Calu3 (cell line): ENCODE measurements at places on chromosomes 2 and 18. TPM values are rescaled to one million over a fixed set of nuclear protein-coding genes. Genes with fewer than 3 reads are reported as not detected.

DNA sequence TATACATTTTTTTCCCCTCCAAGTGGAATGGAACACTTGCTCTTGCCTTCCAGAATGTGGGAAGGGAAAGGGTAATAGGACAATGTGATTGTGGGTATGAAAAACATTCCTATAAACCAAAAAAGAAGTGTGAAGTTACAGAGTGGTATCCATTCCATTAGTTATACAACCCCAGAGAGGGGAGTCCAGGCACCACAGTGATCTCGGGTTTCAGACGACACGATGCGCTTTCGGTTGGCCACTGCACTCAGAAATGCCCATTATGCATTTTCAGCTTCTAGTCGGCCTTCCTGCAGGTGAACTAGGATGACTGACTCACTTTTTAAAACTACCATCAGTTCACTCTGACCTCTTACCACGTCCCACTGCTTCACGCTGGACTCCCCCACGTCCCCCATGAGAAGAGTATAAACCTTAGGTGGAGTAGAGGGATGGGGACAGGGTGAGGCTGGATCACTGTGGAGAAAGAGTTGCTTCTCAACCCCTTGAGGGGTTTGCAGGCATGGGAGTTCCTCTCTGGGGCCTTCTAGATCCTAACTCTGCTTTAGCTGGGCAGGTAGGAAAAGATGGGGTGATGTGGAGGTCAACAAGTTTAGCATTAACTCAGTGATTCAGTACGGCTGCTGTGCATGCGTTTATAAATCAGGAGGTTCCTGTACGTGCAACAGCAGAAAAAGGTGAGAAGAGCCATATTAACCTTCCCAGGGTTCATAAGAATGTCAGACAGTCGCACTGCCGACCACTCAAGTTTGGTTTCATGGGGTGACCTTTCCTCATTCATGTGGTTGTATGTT lies 50.5 kb downstream of the ZNF532 start:
- H3K4me3 ChIP-seq: peak overlapping the region; percentile 59
- DNase-seq: peak; percentile 71
- peaks cover 65% of the 10 kb centered on the region for H3K4me1 ChIP-seq
- peak overlapping the region; percentile 78 for H3K27ac ChIP-seq
- peaks cover 62% of the 10 kb centered on the region for H3K36me3 ChIP-seq

The CDH2 gene
- total RNA-seq: 1.5 and 2.3 TPM in 2 replicates

The AOX1 gene
- total RNA-seq: 0.22 and 0.45 TPM in 2 replicates

The MATN3 gene
- 2.3 and 3.4 TPM in 2 replicates for total RNA-seq

The CASP8 gene
- total RNA-seq: 67.1 and 87.6 TPM in 2 replicates

The DES gene
- total RNA-seq: not detected in 2 replicates

The SULT1C4 gene
- total RNA-seq: not detected in 2 replicates

DNA sequence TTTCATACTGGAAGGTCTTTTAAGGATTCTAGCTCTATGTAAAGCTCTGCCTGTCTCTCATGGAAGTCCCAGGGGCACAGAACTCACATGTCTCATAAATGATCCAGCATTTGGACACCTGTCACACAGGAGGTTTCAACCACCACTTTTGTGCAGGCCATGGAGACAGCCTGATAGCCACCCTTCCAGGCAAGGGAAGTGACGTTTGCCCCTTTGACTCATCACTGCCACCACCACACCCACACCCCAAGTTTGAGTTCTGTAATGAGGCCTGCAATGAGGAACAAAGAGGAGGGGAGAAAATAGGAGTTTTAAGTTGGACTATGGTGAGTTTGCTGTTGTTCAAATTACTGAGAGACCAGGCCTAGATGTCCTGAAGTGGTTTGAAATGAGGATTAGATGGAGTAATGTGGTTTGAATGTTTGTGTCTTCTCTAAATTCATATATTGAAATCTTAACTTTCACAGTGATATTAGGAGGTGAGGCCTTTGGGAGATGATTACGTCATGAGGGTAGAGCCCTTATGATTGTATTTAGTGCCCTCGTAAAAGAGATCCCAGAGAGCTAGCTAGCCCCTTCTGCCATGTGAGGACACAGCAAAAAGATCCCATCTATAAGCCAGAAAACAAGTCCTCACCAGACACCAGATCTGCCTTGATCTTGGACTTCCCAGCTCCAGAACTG lies 175.3 kb upstream of the EPHA4 start:
- no peak overlapping the region for H3K27ac ChIP-seq
- no peaks in the 10 kb centered on the region for H3K4me1 ChIP-seq
- H3K36me3 ChIP-seq: no peaks in the 10 kb centered on the region
- no peaks in the 10 kb centered on the region for H3K27me3 ChIP-seq
- no peak overlapping the region for H3K4me3 ChIP-seq

The C2orf42 gene
- total RNA-seq: 11.6 and 20.2 TPM in 2 replicates

DNA sequence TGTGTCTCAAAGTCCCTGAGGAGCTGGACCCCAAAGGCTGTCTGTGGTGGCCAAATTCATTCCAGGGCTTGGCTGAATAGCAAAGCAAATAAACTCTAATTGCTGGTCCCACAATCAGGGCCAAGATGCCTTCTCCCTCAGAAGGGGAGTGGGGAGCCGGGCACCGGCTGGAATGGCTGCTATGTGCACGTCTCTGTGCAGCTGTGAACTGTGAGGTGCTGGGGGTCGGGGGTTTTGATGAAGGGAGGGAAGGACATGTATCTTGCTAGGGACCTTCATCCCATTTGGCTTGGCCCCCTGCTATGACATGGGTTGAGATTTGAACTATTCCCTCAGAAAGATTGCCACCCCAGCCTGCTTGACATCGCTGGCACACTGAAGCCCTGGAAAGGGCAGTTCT lies 60.4 kb downstream of the CIB4 start:
- H3K27ac ChIP-seq: no peak overlapping the region
- peaks cover 6% of the 10 kb centered on the region for H3K36me3 ChIP-seq
- no peak for DNase-seq
- peaks cover 43% of the 10 kb centered on the region for H3K27me3 ChIP-seq
- no peak overlapping the region for H3K4me3 ChIP-seq

- peaks cover 87% of the 10 kb centered on the region for H3K36me3 ChIP-seq
- no peak for DNase-seq
- H3K27me3 ChIP-seq: no peaks in the 10 kb centered on the region
Observed at GRCh38 chr2:168215813-168216212, 31.6 kb downstream of the STK39 start.

The ARHGAP25 gene
- 0.51 TPM in 1 of 2 replicates, not detected in the other for total RNA-seq

DNA sequence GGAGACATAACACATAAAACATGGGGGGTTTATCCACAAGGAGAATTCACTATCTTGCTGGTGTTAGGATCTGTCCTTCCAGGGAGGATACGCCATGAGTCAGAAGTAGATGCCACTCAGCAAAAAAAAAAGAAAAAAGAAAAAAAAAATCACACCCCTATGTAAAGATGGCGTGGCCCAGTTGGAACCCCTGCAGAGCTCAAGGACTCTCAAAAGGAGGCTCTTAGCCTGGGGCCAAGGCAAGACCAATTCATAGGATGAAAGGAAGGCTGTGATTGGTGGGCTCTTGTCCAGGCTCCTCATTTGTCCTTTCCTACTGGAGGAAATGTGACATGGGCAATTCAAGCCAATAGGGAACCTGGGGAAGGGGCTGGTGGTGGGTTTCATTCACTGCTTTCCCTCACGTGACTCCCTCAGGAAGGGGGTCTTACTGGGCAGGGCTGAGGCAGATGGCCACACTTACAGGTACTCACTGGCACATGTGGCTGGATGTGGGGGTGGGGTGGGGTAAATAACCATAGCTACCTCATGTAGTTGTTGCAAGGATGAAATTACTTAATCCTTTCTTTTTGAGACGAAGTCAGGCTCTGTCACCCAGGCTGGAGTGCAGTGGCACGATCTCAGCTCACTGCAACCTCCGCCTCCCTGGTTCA lies 38.7 kb upstream of the HAAO start:
- H3K27me3 ChIP-seq: no peaks in the 10 kb centered on the region
- peaks cover 7% of the 10 kb centered on the region for H3K36me3 ChIP-seq
- no peak overlapping the region for H3K4me3 ChIP-seq
- peaks cover 34% of the 10 kb centered on the region for H3K4me1 ChIP-seq

- no peaks in the 10 kb centered on the region for H3K27me3 ChIP-seq
- no peak overlapping the region for H3K4me3 ChIP-seq
- H3K27ac ChIP-seq: no peak overlapping the region
- no peaks in the 10 kb centered on the region for H3K4me1 ChIP-seq
- no peak for DNase-seq
- H3K36me3 ChIP-seq: peaks cover 11% of the 10 kb centered on the region
Observed at GRCh38 chr18:21714474-21714873, 9.9 kb upstream of the ABHD3 start.

- no peak overlapping the region for H3K27ac ChIP-seq
- H3K27me3 ChIP-seq: peaks cover 18% of the 10 kb centered on the region
- no peaks in the 10 kb centered on the region for H3K4me1 ChIP-seq
- H3K36me3 ChIP-seq: no peaks in the 10 kb centered on the region
- H3K4me3 ChIP-seq: no peak overlapping the region
Observed at GRCh38 chr2:71925268-71926088, 222.2 kb downstream of the CYP26B1 start.

DNA sequence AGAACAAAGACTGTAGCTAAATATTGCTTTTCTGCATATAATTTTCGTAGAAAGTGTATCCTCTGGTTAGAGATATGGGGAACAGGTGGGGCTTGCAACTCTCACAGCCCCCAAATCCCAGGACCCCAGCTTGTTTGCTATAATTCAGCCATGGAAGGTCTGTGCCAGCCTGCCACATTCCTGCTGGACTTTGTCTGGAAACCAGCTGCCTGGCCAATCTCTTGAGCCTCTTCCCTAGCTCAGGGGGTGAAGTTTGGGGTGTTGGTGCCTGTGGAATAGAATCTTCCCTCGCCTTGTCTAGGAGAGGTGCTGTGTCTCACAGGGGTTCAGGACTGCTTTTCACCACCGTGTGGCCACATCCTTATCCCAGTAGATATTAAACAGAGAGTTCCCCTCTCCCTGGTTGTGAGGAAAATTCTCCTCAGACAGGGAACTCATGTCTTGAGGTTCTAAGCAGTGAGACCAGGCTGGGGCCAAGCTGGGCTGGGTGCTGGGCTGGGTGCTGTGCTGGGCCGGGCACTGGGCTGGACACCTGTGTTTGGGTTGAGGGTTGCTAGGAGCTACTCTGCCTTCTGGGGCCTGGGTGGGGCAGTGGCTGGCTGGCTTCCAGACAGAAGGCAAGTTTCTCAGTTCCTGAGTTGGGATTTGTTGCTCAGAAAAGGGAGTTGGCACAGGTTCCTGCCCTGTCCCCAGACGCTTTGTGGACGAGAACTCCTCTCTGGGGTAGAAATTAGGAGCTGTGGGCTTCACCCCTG lies 12.3 kb downstream of the TOGARAM2 start:
- H3K4me1 ChIP-seq: peaks cover 10% of the 10 kb centered on the region
- peaks cover 20% of the 10 kb centered on the region for H3K27me3 ChIP-seq
- H3K4me3 ChIP-seq: no peak overlapping the region
- H3K27ac ChIP-seq: peak overlapping the region; percentile 66
- peak; percentile 83 for DNase-seq
- no peaks in the 10 kb centered on the region for H3K36me3 ChIP-seq

- H3K36me3 ChIP-seq: no peaks in the 10 kb centered on the region
- no peaks in the 10 kb centered on the region for H3K27me3 ChIP-seq
- no peaks in the 10 kb centered on the region for H3K4me1 ChIP-seq
Observed at GRCh38 chr2:22703286-22703920, 681.6 kb upstream of the KLHL29 start.

- DNase-seq: no peak
- peaks cover 12% of the 10 kb centered on the region for H3K4me1 ChIP-seq
- no peaks in the 10 kb centered on the region for H3K36me3 ChIP-seq
- H3K27me3 ChIP-seq: no peaks in the 10 kb centered on the region
- H3K4me3 ChIP-seq: no peak overlapping the region
Observed at GRCh38 chr18:68837665-68838451, 40.0 kb downstream of the CCDC102B start.

DNA sequence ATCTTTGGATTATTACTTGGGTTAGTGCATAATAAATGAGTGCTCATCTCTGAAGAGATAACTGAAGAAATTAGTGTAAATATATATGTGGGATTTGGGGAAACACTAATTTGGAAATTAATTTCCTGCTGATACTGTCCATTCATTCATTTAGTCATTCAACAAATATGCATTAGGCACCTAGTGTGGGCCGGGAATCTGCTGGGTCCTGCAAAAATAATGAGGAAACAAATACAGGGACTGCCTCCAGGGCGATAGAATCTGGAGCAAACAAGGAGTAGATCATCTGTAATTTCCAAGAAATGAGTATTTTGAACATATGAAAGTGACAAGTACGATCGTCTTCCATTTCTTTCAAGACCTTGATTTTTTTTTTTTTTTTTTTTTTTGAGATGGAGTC lies 203.7 kb upstream of the LYPD1 start:
- no peak overlapping the region for H3K4me3 ChIP-seq
- no peak overlapping the region for H3K27ac ChIP-seq
- peaks cover 28% of the 10 kb centered on the region for H3K4me1 ChIP-seq
- no peaks in the 10 kb centered on the region for H3K36me3 ChIP-seq
- H3K27me3 ChIP-seq: no peaks in the 10 kb centered on the region

DNA sequence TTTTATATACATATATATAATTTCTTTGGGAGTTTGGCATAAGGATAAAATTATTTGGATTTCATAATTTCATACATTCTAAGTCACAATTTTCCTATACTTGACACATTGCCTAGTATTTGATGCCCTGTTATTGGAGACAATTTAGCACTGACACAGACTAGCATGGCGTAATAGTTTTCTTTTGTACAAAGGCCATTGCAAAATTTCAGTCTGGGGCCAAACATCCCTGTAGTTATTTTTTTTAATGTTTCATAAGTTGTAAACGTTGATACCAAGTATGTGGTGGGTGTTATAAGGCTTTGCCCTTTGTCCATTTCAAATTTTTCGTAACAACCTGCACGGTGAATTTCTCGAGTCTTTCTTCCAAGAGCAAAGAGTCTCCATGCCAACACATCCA lies 95.7 kb upstream of the NRP2 start:
- no peak overlapping the region for H3K27ac ChIP-seq
- H3K4me1 ChIP-seq: no peaks in the 10 kb centered on the region
- DNase-seq: no peak
- no peak overlapping the region for H3K4me3 ChIP-seq
- H3K27me3 ChIP-seq: no peaks in the 10 kb centered on the region

The CHRND gene
- total RNA-seq: not detected in 2 replicates

- H3K4me1 ChIP-seq: peaks cover 20% of the 10 kb centered on the region
- H3K36me3 ChIP-seq: no peaks in the 10 kb centered on the region
- H3K4me3 ChIP-seq: no peak overlapping the region
- DNase-seq: peak; percentile 50
- H3K27ac ChIP-seq: no peak overlapping the region
- H3K27me3 ChIP-seq: no peaks in the 10 kb centered on the region
Observed at GRCh38 chr18:34729264-34729663, 19.2 kb downstream of the DTNA start.

DNA sequence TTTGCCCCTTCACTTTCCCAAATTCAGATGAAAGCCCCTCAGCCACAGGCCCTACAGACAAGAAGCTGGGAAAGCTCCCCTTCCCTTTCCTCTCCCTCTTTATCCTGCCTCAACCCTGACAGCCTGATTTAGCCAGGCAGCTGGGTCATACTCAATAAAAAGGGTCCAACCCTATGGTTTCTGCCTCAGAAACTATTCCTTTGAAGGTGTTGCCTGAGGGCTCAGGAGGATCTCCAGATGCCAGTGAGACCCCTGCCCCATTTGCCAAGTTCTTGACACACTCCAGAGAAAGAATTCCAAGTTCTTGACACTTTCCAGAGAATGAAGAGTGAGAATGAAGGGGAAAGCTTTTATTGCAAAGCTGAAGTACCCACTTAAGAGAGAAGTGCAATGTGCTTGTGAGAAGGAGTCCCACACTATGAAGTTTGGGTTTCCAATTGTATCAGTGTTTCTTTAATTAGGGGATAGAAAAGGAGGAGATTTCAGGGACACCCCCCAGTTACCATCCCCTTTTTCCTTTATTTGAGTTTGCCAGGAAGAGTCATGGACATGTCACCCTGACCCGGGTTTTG lies 576.2 kb downstream of the METTL4 start:
- no peaks in the 10 kb centered on the region for H3K4me1 ChIP-seq
- no peak for DNase-seq
- H3K27me3 ChIP-seq: no peaks in the 10 kb centered on the region
- H3K27ac ChIP-seq: no peak overlapping the region
